ENCODE measurements at places on chromosomes 11 and 22.

DNA sequence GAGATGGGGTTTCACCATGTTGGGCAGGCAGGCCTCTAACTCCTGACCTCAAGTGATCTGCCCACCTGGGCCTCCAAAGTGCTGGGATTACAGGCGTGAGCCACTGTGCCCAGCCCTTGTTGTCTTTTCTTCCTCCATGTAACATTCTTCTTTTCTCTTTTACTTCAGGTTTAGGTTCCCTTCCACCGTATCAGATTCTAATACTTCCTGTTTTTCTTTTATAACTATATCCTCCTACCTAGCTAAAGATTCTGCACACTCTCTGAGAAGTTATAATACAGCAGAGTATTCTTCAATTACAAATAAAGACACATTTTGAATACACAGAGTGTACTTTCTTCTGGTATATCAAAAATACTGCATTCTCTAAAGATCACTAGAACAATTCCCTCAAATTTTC is 33.2 kb upstream of the GAB2 start:
- DNase-seq: no peak

GRCh38 chr11:29293825-29294224 is 723.0 kb downstream of the KCNA4 start:
- DNase-seq: no peak

- no peak for DNase-seq
These were observed 35.2 kb downstream of the IFT27 start for GRCh38 chr22:36740716-36741115.

DNA sequence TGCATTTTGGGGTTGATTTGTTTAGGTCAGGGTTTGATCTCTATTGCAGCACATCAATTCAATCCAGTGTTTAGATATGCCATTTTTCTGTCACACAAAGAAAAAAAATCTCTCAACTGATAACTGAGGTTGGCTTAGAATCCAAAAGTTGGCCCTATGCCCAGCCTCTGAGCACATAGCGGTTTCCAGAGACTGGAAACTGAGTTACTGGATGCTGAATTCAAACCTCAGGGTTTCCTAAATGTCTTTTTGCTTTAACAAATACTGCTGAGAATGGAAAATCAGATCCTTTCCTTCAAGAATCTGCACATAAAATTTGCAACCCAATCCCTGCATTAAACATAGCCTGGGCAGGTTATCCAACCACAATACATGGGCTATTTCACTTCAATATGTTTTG is 4.0 kb downstream of the P4HA3 start:
- DNase-seq: no peak

DNA sequence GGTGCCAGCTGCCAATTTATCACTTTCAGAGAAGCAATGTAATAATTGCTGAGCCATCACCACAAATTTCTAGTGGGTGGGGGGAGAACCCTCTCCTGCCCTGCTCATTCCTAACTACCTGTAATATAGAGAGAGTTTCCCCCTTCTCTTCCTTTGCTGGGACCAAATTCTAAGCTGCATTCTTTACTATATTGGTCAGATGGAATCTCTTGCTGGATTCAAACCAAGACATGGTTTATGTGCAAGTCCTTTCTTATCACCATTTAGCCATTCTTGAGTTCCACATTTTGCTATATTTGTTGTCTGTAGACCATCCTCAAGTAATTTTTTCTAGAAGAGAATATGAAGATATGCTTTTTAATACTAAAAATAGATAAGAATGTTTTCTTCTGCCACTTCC is 452.1 kb downstream of the MN1 start:
- DNase-seq: no peak
